Vagina (tissue), 2 donors: ENCODE measurements at places on chromosomes 16 and 17.
A peak's percentile ranks its signal among the peaks of the same experiment; 100 is the strongest.

- H3K4me1 ChIP-seq, result no peaks in the 10 kb centered on the region
- H3K4me3 ChIP-seq, result no peak overlapping the region
- H3K27ac ChIP-seq, result no peak overlapping the region
- DNase-seq, result no peak
- H3K36me3 ChIP-seq, result no peaks in the 10 kb centered on the region
These were observed 44.6 kb downstream of the PLCG2 start for GRCh38 chr16:81823734-81824133.

GRCh38 chr17:2087597-2088211, 32.8 kb downstream of the HIC1 start:
- peaks cover 88% of the 10 kb centered on the region for H3K4me1 ChIP-seq
- H3K27ac ChIP-seq, result peak overlapping the region; percentile 92
- no peaks in the 10 kb centered on the region for H3K27me3 ChIP-seq
- H3K4me3 ChIP-seq, result no peak overlapping the region
- DNase-seq, result no peak

DNA sequence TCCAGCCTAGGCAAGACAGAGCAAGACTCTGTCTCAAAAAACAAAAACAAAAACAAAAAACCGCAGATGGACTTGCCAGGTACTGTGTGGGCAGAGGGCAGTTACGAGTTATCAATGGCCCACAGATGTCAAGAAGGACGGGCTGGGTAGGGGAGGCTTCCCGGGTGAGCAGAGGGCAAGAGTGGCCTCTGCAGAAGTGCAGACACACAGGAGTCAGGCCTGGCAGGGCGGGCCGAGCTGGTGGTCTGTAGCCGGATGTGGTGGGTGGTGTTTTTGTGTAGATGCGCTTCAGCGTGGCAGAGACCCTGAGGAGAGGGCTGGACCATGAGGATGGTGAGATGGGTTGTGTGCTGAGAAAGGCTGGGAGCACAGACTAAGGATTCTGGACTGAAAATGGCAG, 44.9 kb upstream of the KDM6B start:
- no peak for DNase-seq
- no peaks in the 10 kb centered on the region for H3K27me3 ChIP-seq
- H3K36me3 ChIP-seq, result no peaks in the 10 kb centered on the region

- no peaks in the 10 kb centered on the region for H3K36me3 ChIP-seq
- H3K4me3 ChIP-seq, result no peak overlapping the region
- H3K4me1 ChIP-seq, result no peaks in the 10 kb centered on the region
- H3K27ac ChIP-seq, result no peak overlapping the region
- H3K27me3 ChIP-seq, result no peaks in the 10 kb centered on the region
- DNase-seq, result no peak
These were observed 5.5 kb upstream of the KRT10 start for GRCh38 chr17:40827746-40828453.

DNA sequence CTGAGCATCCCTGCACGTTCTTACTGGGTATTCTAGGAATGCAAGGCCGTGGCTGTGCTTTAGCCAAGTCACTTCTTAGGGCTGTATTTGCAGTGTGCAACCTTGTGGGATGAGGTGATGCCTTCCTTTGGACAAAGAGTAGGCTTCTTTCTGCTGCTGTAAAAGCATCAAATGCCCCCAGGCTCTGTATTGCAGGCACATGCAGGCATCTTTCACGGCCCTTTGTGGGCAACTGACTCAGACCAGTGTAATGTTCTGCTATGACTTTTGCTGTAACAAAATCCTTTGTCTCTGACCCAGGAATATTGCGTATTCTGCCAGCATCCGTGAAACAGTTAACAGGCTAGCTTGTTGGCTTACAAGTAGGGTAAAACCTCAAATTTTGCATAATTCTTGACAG, 30.9 kb upstream of the GCSH start:
- no peak for DNase-seq
- H3K27me3 ChIP-seq, result no peaks in the 10 kb centered on the region
- H3K4me1 ChIP-seq, result no peaks in the 10 kb centered on the region
- H3K4me3 ChIP-seq, result no peak overlapping the region
- H3K36me3 ChIP-seq, result no peaks in the 10 kb centered on the region
- H3K27ac ChIP-seq, result no peak overlapping the region

DNA sequence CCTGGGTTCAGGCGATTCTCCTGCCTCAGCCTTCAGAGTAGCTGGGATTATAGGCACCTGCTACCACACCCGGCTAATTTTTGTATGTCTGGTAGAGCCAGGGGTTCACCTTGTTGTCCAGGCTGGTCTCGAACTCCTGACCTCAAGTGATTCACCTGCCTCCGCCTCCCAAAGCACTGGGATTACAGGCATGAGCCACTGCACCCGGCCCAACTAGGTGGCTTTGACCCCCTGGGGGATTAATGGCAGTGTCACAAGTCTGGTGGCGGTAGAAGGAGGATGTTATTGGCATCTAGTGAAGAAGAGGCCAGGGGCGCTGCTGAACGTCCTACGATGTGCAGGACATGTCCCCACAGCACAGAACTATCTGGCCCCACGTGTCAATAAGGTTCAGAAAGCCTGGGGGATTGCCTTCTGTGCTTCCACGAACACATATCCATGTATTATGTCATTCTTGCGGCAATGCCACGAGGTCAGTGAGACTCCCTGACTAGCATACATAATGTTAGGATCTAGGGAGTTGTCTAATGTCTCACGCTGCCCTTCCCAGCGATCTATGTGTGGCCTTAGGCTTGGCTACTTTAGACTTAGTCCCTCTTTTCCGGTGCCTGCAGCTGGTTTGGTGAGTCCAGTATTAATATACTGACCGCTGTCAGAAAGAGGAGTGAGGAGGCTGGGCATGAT, 75.8 kb downstream of the ABCC6 start:
- no peak overlapping the region for H3K27ac ChIP-seq
- peaks cover 16% of the 10 kb centered on the region for H3K4me1 ChIP-seq
- no peaks in the 10 kb centered on the region for H3K27me3 ChIP-seq

DNA sequence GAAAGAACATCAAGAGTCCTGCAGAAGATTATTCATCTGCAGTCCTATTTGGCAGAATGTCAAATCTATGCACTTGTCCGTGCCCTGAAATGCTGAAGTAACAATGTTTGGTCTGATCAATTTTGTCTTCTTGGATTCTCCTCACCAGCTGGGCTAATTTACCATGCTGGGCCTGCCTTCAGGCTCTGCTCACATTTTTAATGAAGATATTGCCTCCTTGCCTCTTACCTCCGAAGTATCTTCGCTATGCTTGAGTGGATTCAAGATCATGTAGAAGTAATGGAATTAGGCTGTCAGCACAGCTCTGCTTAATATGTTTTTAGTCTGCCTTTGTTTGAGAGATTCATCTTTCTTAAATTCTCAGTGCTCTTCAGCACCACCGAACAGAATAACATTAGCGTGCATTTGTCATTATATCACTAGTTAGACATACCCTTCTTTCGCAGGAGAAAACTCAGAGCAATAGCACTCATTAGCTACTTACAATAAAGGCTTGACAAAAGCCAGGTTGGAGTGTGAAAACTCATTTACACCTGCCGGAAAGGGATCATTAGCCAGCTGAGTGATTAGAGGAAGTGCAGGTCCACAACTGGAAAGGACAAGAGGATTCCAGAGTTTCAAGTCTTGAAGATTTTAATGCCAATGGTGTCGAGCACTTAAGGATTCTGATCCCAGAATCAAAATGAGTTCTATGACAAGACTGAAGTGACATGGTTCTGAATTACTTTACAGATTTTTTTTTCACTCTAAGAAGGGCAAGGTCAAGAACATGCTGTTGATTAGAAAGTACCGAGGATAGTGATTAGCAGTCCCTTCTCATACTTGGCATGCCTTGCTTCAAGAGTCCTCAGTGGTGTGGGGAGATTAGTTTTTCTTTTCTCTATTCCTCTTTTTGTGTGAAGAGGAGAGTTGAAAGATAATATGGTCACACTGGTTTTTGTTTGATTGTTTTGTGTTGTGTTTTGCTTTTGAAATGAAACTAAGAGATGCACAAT, 405.6 kb upstream of the TOM1L1 start:
- no peak overlapping the region for H3K27ac ChIP-seq
- no peak for DNase-seq

DNA sequence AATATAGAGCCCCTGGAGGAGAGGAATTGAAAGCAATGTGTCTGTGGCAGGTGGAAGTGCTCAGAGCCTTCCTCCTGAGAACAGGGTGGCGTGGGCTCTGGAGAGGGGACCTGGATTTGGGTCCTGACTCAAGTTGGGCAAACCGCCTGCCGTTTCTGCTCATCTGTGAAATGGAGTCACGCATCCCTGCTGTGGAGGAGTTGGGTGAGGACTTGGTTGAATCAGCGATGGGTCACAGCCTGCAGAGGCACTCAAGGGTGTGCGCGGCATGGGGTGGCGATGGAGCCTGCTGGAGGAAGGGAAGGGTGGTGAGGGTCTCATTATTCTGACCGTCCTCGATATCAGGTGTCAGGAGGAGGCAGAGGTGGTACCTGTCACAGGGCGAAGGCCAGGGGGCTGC, 3.1 kb downstream of the ADAD2 start:
- no peak for DNase-seq
- no peak overlapping the region for H3K4me3 ChIP-seq
- no peak overlapping the region for H3K27ac ChIP-seq
- H3K4me1 ChIP-seq, result peaks cover 25% of the 10 kb centered on the region
- no peaks in the 10 kb centered on the region for H3K36me3 ChIP-seq
